Aorta (tissue), 5 donors: ENCODE measurements at places on chromosomes 12 and 14.

DNA sequence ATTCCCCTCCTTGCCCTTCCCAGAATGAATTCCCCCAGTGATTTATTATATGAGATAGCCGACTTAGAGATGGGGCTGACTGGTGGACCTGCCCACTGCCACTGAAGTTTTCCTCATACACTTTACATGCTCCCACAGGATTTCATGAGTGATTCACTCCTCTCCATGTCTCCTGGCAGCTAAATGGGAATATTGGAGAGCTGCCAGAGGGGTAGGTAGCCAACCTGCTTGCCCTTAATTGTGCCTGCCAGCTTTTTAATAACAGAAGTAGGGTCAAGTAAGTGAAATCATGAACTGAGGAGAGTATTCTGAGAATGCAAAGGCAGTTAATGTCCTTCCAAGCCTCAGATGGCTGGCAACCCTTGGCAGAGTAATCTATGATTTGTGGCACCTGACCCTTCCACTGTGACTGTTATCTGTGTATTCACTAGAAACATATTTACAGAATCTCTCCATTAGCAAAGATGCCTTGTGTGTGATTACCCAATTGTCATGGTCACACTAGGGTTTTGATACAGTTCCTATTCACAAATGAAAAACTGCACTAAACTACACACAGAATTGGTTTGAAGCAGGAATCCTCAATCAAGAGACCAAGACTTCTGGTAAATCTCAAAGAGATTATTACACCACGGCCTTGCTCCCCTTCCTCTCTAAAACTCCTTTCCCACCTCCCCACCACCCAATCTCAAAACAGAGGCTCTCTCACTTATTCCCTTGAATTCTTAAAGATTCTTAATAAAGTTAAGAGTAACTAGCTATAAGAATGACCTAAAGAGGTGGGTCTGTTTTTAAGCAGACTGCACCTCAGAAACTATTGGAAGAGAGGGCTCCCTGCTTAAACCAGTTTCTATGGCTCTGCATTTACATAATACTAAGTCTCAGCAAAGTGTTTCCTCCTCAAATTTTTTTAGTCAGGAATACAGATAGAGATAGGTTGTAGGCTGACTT lies 17.2 kb downstream of the NKX2-1 start:
- H3K27me3 ChIP-seq: no peaks in the 10 kb centered on the region
- DNase-seq: no peak
- H3K4me3 ChIP-seq: no peak overlapping the region
- no peaks in the 10 kb centered on the region for H3K36me3 ChIP-seq
- H3K4me1 ChIP-seq: no peaks in the 10 kb centered on the region

GRCh38 chr12:76244300-76244699 lies 103.9 kb downstream of the BBS10 start:
- H3K36me3 ChIP-seq: no peaks in the 10 kb centered on the region
- H3K4me1 ChIP-seq: no peaks in the 10 kb centered on the region
- no peak overlapping the region for H3K27ac ChIP-seq
- DNase-seq: no peak

- H3K4me1 ChIP-seq: no peaks in the 10 kb centered on the region
- no peaks in the 10 kb centered on the region for H3K36me3 ChIP-seq
- peak overlapping the region; percentile 27 for H3K4me3 ChIP-seq
- H3K27ac ChIP-seq: no peak overlapping the region
- DNase-seq: peak; percentile 83
- H3K27me3 ChIP-seq: no peaks in the 10 kb centered on the region
Observed at GRCh38 chr12:127145929-127146789, 1120.8 kb upstream of the TMEM132C start.

DNA sequence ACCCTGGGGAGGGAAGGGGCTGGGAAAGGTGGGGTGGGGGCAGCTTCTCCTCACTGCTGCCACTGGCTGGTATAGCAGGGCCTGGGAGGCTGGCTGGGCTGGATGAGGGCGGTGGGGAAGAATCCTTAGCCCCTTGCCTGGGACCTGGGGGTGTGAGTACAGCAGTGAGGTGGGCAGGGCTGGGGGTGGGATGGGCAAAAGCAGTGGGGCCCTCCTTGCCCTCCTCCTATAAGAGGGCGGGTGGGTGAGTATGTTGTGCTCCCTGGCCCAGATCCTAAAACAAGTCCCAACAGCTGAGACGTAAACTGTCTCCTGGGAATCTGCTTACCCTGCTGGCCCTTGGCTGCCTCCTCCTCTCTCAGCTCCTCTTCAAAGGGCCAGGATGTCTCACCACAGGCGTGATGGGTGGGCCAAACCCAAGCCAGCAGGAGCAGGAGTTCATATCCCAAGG lies 2.2 kb downstream of the NCKAP5L start:
- peak; percentile 61 for DNase-seq
- no peak overlapping the region for H3K4me3 ChIP-seq
- H3K27me3 ChIP-seq: no peaks in the 10 kb centered on the region

DNA sequence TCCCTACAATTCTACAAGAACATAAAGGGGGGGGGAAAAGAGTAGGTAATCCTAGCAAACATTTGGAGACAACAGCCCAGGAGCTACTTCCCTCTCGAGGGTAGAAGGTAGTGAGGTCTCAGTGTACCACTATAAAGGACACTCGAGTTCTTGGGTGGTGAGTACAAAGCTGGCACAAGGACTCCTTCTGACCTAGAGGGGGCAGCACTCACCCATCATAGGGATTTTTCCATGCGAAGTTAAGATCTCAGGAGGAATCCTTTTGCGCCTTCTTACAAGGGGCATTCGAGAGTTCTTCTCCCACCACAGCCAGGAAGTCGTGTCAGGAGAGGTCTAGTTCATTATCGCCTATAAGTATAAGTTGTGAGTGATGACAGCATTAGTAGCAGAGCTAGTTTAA lies 200.2 kb upstream of the RBM19 start:
- no peak overlapping the region for H3K27ac ChIP-seq
- H3K4me1 ChIP-seq: no peaks in the 10 kb centered on the region
- H3K36me3 ChIP-seq: no peaks in the 10 kb centered on the region
- peak; percentile 51 for DNase-seq
- H3K4me3 ChIP-seq: no peak overlapping the region

DNA sequence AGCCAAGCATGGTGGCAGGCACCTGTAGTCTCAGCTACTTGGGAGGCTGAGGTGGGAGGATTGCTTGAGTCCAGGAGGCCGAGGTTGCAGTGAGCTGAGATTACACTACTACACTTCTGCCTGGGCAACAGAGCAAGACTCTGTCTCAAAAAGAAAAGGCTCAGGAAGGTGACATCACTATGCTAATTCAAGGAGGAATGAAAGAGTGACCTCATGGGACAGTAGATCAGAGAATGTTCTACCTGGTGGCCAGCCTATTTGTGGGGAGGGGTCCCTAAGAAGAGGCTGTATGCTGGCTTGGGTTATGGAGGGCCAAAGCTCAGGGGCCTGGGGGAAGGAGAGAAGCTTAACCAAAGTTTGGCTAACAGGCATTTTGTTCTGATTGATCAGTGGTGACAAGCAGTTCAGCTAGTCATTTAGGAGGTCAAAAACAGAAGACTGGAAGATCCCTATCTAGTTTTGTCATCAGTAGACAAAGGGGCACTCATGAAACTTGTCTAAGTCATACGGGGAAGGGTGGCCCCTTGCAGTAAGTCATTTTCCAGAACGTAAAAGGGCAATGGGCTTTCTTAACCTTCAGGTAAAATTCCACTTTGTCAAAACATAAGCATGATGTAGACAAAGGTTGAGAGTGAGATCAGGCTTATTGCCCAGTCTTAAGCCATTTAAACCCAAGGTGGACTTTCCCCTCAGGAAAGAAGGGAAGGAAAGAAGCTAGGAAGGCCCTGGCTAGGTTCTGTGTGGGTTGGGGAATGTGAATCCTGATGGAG lies 60.8 kb upstream of the EEA1 start:
- no peaks in the 10 kb centered on the region for H3K36me3 ChIP-seq
- no peak for DNase-seq
- H3K4me1 ChIP-seq: no peaks in the 10 kb centered on the region

- no peaks in the 10 kb centered on the region for H3K36me3 ChIP-seq
- H3K27ac ChIP-seq: no peak overlapping the region
- no peak for DNase-seq
- H3K4me1 ChIP-seq: no peaks in the 10 kb centered on the region
- no peak overlapping the region for H3K4me3 ChIP-seq
Observed at GRCh38 chr12:93524386-93525133, 47.9 kb upstream of the SOCS2 start.

DNA sequence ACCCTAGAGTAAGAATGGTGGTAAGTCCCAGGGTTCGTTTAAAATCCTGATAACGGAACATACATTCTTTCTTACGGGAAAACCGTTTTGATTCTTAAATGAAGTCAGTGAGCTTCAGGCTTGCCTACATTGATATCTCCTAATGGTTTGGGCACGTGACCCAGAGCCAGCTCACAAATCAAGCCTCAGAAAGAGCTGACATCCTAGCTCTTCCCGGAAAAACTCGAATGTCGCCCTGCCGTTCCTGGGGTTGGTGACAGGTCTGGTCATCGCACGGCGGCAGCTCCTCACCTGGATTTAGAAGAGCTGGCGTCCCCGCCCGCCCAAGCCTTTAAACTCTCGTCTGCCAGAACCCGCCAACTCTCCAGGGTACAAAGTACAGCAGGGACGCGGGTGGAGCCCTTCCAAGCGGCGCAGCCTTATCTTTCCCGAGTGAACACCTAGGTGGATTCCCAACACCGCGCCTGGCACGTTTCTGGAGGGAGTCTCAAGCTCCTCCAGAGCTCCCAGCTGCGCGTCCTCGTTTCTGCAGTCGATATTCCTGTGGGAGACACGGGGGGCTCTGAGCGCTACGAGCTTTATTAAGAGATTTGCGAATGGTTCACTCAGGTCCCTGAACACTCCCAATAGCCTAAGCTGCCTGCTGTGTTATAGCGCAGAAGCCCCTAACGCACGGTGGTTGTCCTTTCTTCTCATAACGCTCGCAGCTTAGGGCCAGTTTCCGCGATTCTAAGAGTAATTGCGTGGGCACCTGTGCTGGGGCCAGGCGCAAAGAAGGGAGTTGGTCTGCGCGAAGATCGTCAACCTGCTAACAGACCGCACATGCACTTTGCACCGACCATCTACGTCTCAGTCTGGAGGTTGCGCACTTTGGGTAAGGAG lies at the start of gene SSTR1:
SSTR1 (plus strand) TSS at position 169 of the 882 bp plus-strand sequence. CDS start 1,486 bp downstream, outside the sequence.
- peak within 1 kb of the TSS; percentile 57 for H3K4me3 ChIP-seq
- H3K4me1 ChIP-seq: no peaks in the 10 kb centered on the region
- no peaks in the 10 kb centered on the region for H3K27me3 ChIP-seq
- no peaks in the 10 kb centered on the region for H3K36me3 ChIP-seq
- H3K27ac ChIP-seq: no peak within 1 kb of the TSS

DNA sequence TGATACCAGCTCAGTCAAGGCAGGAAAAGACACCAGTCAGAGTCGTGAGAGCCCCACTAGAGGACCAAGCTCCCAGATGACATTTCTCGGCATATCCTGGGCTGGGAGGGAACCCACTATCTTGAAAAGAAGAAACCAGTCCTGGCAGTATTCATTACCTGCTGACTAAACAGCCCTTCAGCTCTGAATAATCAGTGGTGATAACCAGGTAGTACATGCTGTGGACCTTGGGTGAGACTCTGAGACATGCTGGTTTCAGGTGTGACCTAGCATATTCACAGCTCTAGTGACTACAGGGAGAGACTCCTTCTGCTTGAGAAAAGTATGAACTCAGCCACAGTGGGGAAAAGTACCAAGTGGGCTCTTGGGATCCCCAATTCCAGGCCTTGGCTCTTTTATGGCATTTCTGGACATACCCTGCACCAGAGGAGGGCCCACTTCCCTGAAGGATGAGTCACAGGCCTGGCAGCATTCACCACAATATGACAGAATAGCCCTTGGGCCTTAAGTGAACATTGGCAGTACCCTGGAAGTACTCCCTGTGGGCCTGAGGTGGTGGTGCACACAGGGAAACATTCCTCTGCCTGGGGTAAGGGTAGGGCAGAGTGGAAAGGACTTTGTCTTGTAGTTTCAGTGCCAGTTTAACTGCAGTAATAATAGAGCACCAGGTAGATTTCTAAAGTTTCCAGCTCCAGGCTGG lies 82.6 kb upstream of the SLC38A4 start:
- H3K36me3 ChIP-seq: no peaks in the 10 kb centered on the region
- no peak for DNase-seq
- no peak overlapping the region for H3K4me3 ChIP-seq
- H3K4me1 ChIP-seq: no peaks in the 10 kb centered on the region

DNA sequence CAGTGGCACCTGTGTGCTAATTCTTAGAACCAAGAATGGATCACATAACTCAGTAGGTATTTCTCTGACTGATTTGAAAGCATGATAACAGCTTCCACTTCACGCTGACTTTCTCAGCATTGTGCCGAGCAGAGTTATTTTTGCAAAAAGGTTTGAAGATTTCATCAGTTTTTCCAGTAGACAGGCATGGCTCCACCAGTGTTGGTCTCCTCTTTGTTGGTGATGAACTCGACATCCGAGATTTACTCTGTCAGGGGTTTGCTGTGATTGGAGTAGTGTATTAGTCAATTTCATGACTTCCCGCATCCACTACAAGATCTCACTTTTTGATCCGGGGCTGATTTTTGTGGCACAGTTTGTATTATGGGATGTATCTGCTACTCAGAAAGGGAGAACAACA lies 85.3 kb downstream of the PRKCH start:
- H3K4me3 ChIP-seq: no peak overlapping the region
- DNase-seq: no peak
- H3K36me3 ChIP-seq: no peaks in the 10 kb centered on the region
- no peak overlapping the region for H3K27ac ChIP-seq
- H3K27me3 ChIP-seq: no peaks in the 10 kb centered on the region

DNA sequence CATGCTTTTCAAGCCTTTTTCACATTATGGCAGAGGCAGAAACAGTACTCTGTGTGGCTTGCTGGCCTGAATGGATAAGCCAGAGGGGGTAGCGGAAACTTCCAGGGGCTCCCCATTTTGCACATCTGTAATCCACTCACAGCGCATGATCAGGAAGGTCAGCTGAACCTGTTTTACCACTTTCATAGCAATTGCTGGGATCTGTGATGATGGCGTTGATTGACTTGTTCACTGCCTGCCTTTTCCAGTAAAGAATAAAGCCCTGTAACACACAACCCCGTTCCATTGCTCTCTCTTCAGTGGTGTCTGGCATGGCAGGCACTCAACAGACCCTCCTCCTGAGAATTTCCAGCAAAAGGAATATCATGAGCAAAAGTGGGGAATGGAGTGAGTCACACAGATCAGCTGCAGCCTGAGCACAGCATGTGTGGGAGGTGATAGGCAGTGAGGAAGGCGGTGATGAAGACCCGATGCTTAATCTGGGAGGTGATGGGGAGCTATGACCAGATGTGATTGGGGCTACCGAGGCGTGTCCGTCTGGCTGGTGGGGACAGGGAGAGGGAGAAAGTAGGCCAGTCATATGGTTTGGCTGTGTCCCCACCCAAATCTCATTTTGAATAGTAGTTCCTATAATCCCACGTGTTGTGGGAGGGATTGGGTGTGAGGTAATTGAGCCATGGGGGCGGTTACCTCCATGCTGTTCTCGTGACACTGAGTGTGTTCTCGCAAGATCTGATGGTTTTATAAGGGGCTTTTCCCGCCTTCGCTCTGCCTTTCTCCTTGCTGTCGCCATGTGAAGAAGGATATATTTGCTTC lies 44.7 kb upstream of the CHST11 start:
- no peak overlapping the region for H3K4me3 ChIP-seq
- DNase-seq: no peak
- H3K27ac ChIP-seq: no peak overlapping the region
- H3K4me1 ChIP-seq: no peaks in the 10 kb centered on the region
- H3K27me3 ChIP-seq: no peaks in the 10 kb centered on the region
